ENCODE measurements at places on chromosomes 2 and 18.

- DNase-seq: no peak
These were observed 185.5 kb upstream of the DOK6 start for GRCh38 chr18:69215161-69215560.

- DNase-seq: no peak
These were observed 1096.6 kb downstream of the TSN start for GRCh38 chr2:122851972-122852531.

- no peak for DNase-seq
These were observed 806 bp upstream of the MYT1L start for GRCh38 chr2:2331881-2332280.

- no peak for DNase-seq
These were observed 114.5 kb downstream of the AGAP1 start for GRCh38 chr2:235608200-235608887.

DNA sequence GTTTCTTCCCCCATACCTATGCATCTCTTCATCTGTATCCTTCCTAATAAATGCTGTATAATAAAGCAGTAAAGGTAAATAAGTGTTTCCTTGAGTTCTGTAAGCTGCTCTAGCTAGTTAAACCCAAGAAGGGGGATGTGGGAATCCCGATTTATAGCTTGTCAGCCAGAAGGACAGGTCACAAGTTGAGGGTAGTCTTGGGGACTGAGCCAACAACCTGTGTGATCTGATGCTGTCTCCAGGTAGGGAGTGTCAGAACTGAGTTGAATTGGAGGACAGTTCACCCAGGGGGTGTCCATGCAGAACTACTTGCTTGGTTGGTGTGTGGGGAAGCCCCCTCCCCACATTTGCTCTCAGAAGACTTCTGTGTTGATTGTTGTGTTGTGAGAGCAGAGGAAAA, 112.4 kb downstream of the LDLRAD4 start:
- no peak for DNase-seq

DNA sequence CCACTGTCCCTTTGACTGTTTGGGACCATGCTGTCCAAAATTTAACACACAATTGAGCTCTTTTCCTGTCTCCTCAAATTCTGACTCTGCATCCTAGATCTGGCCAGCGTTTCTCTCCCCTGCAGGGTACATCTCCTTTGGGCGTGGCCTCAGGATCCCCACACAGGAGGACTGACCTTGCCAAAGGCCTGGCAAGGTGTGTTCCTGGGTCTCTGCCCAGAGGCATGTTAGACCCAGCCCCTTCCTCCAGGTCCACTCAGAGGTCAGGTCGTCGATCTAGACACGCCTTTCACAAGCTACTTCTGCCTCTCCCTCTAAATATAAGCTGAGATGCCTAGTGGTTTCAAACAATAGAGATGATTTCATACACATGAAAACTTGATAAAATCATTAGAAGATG, 45.4 kb upstream of the SMIM21 start:
- DNase-seq: no peak

GRCh38 chr2:229675569-229675968, 38.8 kb downstream of the DNER start:
- no peak for DNase-seq

- DNase-seq: no peak
These were observed 407.0 kb downstream of the SUCLG1 start for GRCh38 chr2:84052043-84052442.

GRCh38 chr2:68088940-68089339, 26.1 kb upstream of the C1D start:
- DNase-seq: no peak

GRCh38 chr2:235966396-235966795, 201.8 kb downstream of the GBX2 start:
- DNase-seq: no peak

GRCh38 chr18:75262511-75262910, 51.9 kb downstream of the TSHZ1 start:
- DNase-seq: no peak

GRCh38 chr18:59041819-59042815, 97.6 kb upstream of the SEC11C start:
- DNase-seq: no peak

DNA sequence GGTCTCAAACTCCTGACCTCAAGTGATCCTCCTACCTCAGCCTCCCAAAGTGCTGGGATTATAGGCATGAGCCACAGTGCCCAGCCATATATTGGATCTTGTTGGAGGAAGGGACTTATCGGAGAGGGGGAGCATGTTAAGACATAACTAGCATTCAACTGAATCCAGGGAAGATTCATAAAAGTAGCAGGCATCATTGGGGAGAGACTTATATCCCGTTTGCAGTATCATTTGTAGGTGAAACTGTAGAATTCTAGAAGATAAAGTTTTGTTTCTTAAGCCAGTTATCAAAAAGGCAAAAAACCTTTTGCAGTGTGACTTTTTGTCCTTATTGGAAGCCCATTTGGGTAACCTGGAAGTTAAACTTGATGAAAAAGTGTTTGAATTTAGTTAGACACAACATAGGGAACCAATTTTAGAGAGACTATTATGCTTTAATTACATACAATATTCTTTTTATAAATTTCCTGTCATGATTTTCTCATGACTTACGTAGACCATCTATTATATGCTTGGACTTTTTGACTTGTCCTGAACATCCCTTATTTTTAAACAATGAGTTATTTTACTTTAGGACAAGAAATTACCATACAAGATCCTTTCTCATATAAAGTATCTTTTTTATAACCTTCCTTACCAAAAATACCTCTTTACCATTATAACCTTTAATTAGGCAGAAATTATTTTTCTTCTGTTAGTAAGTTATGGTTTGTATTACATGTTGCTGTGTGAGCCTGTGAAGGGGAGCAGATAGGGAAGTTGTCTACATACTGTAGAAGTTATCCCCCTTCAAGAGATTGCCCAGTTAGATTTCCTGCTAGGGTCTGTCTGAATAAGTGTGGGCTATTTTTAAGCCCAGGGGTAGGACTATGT, 20.3 kb downstream of the RAB3GAP1 start:
- DNase-seq: no peak

DNA sequence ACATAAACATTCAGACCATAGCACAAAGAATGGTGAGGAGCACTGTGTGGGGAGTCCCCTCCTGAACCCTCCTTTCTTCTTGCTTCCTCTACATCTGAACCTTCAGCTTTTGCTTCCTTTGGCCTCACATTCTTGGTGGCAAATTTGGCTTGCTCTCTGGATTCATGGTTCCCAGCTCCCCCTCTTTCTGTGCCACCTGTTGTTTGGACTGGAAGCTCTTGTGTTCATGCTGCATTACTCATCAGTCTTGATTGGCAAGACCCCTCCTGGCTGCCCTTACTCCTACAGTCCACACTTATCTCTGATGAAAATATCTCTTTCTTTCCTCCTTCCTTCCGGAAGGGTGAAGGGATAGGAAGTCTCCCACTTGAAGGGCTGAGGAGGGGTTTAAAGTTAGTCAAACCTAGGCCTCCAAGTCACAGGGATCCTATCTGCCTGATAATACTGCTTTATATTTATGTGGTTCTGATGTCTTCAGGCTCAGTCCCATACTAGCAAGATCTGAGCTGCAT, 70.0 kb downstream of the MYO3B start:
- no peak for DNase-seq

DNA sequence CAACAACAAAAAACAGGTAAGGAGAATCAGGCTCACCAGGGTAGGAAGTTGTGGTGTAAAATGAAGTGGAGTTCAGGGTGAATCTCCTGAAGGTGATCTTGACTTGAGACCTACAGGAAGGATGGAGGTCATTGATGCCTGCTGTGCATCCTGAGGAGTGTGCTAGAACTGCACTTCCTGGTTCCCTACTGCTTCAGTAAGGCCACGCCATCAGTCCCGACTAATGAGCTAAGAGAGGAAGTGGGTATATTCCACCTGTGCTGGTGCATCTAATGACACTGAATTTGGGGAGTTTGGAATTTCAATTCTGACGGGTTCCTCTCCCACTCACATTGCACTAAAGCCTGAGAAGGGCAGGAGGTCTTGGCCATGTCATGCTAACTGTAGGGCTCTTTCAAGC, 349.3 kb upstream of the SLC14A2 start:
- DNase-seq: no peak

- DNase-seq: no peak
These were observed 94.4 kb upstream of the NEUROD1 start for GRCh38 chr2:181774685-181775084.

DNA sequence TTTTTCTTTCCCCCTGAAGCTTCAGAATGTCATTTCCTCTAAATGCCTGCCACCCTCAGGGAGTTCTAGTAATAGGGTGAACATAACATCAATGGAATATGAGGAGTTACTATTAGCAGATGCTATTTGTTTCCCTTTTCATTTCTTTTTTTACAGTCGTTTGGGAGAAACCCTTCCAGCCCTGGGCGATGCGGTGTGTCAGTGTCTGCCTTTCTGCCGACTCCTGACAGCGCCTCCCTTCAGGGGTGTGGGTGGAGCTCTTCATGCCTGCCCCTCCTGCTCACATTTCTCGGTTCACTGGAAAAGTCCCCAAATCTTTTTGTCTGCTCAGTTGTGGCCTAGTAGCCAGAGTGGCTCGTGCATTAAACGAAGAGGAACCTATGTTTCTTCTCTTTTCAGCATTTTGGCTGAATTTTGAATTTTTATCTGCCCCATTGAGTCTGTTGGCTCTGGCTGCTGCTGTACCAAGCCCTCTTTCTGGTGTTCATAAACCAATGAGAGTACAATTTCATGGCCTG, 72.3 kb downstream of the FMNL2 start:
- no peak for DNase-seq

GRCh38 chr2:235215248-235215647, 263.4 kb downstream of the SH3BP4 start:
- DNase-seq: no peak

GRCh38 chr2:3309496-3310355, 67.9 kb downstream of the EIPR1 start:
- DNase-seq: no peak

DNA sequence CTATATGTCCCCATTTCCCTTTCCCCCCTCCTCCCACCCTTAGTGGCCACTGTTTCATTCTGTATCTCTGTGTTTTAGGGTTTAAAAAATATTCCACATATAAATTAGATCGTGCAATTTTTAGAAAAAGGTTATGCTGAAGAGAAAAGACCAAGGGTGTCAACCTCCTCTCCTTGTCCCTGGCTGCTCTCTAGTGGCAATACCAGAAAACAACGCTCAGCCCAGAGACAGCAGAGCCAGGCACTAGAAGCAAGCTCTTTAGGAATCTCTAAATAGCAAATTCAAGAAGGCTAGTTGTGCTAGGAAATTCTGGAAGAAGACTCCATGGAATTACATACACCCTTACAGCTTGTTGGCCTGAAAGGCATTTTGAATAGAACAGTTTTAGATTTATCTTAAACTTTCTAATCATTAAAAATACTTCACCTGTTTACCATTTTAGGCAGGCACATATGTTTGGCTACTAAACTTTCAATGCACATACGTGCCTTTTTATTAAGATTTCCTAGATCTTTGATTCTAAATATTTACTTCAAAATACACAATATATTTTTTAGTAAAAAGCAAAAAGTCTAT, 35.1 kb upstream of the RASGRP3 start:
- no peak for DNase-seq

- DNase-seq: no peak
These were observed 168.0 kb downstream of the TMEFF2 start for GRCh38 chr2:192026825-192027120.

DNA sequence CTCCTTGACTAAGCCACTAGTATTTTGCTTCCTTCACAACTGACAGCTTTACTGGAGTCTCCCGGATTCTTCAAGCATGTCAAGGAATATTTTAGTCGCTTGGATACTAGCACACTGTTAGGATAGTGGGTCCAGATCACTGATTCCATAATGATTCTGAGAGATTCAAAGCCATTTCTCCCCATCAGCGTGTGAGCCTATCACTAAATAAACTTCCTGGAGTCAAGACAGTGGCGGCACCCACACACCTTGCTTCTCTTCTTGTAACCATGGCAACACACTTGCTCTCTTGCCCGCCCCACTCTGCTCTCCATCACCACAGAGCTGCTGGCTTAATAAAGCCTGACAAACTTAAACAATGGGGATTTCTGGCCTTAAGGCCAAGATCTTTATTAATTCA, 245.1 kb downstream of the LRRTM1 start:
- DNase-seq: no peak

DNA sequence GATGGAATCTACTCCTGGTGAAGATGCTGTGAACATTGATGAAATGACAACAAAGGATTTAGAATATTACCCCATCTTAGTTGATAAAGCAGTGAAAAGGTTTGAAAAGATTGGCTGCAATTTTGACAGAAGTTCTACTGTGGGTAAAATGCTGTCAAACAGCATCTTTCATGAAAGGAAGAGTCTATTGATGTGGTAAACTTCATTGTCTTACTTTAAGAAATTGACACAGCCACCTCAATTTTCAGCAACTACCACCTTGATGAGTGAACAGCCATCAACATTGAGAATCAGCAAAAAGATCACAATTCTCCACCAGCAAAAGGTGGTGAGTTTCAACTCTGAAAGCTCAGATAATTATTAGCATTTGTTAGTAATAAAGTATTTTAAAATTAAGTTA, 310.3 kb upstream of the RBMS1 start:
- no peak for DNase-seq

DNA sequence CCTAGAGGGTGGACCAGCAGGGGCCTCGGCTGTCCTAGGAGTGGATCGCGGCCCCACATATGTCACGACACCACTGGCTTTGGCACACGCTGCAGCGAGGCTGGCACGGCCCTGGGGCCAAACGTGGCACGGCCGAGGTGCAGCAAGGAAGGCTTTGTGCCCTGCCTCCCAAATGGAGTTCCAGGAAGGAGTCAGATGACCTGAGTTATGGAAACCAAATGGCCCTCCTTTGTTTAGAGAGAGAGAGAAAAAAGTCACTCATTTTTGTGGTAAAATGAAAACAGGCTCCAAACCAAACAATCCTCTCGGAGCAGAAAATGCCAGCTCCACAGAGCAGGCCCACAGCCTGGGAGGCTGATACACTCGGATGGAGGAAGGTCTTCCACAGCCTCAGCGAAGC, 105.6 kb downstream of the ANTXR1 start:
- no peak for DNase-seq

DNA sequence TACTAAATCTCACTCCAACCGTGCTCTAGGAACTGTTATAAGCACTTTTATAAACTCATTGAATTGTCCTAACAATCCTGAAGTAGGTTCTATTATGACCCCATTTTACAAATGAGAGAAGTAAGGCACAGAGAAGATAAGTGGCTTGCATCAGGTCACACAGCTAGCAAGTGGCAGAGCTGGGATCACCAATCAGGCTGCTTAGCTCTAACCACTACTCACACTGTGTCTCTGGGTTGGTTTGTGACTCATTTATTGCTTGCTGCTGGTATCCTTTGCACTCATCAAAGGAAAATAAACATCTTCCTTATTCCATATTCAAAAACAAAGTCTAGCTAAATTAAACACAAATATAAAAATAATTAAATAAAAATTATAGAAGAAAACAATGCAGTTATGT, 42.5 kb upstream of the IL1R2 start:
- no peak for DNase-seq

- no peak for DNase-seq
These were observed 72.1 kb downstream of the UBE2E3 start for GRCh38 chr2:181052523-181052891.

- no peak for DNase-seq
These were observed at the start of gene SLC38A11 for GRCh38 chr2:164954954-164955701. Gene SLC38A11, minus strand, starts transcription at chr2:164955525. Its CDS starts 278 bp downstream, at chr2:164955247.

- DNase-seq: no peak
These were observed 83.2 kb upstream of the RND3 start for GRCh38 chr2:150570712-150571111.
